ENCODE measurements at places on chromosomes 2 and 18.

DNA sequence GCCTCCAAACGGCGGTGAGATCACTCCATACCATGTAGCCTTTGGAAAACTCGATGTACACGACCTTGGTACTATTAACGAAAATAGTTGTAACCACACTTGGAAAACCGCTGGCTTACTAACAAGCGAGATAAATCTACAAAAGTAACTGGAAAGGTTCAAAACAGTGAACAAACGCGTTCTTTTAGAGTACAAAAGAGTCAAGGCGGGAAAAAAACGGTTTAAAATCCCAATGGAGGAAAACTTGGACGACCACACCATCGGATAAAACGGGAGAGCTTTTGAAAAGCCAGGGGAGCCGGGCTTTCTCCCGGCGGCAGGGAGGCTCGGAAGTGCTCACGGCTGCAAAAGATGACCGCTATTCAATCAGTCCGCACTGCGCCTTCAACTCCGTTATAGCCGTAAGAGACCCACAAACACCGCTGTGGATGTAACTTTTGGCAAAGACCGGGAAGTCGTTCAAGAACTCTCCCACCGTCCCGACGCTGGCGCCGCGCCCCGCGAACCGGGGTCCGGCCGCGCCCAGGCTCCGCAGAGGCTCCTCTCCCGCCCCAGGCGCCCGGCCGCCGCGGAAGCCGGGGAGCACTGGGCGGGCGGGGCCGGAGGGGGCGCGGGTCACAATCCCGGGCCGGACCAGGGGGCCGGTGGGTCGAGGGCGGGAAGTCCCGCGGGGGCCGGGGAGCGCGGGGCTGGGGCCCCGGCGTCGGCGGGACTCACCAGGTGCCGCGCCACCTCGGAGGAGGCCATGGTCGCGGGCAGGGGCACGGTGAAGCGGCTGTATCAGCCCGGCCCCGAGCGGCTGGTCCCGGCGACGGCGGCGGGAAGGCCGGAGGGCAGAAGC is 465 bp downstream of the SEPTIN10 start:
- no peak for DNase-seq

DNA sequence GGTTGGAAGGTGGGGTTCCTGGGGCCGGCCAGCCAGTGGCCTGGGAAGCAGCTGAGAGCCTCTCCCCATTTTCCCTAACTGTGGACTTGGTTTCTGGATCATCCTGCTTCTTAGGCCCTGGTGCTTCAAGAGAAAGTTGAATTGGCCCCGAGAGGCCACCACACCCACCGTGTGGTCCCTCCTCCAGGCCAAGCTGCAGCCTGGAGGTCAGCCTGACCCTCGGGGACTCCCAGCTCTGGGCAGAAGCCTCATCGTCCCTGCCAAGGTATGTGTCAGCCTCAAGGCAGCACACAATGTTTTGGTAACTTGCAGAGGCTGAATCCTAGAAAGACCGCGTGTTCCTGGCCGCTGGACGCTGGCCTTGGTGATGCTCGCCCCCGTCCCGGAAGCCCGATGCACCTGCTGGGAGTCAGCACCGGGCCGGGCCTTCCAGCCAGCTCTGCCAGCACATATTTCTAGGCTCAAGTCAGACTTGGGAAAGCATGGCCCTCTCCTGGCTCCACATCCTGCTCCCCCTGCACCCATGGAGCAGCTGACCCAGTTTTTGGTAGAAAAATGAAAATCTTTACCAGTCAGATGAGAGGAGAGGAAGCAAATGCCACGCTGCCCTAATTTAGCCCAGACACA is 72.6 kb downstream of the ACTR2 start:
- no peak for DNase-seq

DNA sequence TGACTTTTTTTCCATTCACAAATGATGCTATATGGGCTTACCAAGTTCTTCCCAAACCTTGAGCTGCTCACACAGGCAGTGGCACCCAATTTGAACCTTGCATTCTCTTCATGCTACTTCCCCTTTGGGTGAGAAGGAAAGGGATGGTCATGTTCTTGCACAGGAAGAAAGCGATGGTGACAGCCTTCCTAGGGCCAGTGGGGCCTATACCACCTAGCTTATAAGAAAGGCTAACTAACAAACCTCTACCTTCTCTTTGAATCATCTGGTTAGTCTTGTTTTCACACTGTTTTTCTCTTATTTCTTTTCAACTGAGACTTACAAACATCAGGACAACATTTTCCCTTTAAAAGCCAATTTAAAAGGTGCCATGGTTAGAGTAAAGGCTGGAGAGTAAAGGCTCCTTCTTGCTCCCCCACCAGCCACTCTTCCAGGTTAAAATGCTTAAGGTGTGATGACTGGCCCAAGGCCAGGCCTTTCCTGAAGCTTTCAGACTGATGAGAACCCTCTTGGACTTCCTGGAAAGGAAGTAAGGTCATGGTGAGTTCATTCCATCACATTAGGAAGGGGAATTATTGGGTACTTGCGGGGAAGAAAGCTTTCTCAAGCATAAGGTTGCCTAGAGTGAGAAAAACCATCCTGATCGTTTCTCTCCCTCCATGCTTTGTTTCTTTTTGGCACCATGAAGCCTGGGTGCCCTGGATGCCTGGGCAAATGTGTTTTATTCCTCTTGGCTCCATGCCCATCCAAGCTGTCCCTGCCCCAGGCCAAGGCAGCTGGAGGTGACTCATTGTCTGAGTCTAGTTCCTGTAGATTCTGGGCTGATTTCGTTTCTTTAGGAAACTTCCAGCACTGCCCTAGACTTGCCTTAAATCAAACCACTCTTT is 41.4 kb upstream of the ITGB6 start:
- DNase-seq, result no peak

- DNase-seq, result no peak
These were observed 16.7 kb downstream of the RNF144A start for GRCh38 chr2:6933911-6934310.

DNA sequence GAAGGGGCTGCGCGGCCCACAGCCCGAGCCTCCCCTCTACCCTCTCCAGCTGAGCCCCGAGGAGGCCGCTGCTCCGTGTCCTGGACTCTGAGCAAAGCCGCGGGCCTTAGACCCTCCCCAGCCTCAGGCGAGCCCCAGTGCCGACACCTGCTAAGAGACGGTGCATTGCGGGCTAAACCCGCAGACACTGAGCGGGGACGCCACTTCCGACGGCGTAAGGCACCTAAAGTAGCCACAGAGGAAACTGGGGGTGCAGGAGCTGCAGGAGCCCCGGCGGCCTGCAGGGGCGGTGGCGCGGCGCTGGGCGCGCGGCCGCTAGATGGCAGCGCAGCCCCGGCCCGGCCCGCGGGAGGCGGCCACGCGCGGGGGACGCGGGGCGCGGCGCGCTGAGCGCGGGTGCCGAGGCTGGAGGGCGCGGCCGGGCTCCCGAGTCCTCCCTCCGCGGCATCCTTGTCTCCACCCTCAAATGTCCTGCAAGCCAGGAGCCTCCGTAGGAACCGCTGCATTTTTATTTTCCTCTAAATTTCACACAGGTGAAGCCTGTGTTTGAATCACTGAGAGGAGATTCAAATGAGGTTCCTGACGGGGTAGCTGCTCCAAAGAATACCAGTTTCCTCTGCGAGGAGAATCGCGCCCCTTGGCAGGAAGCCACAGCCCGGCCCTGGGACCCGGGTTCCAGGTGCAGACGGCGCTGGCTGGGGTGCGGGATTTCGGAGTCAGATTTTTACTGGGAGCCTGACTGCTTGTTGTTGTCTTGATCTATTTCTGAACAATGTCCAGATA is 650.5 kb downstream of the GALR1 start:
- DNase-seq, result peak; percentile 33

- no peak for DNase-seq
These were observed 189.4 kb upstream of the ACAA2 start for GRCh38 chr18:50002781-50003180.

Measured in stimulated activated CD8-positive, alpha-beta memory T cell treated with anti-CD3 and anti-CD28 coated beads, Interleukin-7, amount 100 ng/mL, for 4 hours (primary cell).